T-helper 2 cell treated with Interferon-gamma antibody and Interleukin-4, amounts not matched to agents 5 μg/mL and 100 μg/mL, for 36 hours (primary cell): ENCODE measurements at places on chromosomes 7 and 10.

DNA sequence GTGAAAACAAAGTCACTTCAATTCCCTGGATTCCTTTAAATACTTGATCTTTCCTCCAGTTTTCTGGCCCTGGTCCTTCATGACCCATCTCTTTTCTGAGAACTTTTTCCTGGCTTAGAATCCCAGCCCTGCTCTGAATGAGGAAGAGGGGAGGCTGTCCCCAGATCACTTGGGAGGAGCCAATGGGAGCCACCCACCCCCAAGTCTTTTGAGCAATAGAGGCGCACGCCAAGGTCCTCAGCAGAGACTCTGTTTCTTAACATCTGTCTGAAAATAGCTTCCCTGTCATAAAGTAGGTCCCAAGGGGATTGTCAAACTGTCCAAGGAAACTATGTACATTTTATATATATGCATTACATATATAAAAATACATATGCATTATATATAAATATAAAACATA is 126.8 kb downstream of the ADRA2A start:
- DNase-seq: no peak

GRCh38 chr7:143285470-143285778 is 666 bp downstream of the TMEM139 start:
- no peak for DNase-seq

DNA sequence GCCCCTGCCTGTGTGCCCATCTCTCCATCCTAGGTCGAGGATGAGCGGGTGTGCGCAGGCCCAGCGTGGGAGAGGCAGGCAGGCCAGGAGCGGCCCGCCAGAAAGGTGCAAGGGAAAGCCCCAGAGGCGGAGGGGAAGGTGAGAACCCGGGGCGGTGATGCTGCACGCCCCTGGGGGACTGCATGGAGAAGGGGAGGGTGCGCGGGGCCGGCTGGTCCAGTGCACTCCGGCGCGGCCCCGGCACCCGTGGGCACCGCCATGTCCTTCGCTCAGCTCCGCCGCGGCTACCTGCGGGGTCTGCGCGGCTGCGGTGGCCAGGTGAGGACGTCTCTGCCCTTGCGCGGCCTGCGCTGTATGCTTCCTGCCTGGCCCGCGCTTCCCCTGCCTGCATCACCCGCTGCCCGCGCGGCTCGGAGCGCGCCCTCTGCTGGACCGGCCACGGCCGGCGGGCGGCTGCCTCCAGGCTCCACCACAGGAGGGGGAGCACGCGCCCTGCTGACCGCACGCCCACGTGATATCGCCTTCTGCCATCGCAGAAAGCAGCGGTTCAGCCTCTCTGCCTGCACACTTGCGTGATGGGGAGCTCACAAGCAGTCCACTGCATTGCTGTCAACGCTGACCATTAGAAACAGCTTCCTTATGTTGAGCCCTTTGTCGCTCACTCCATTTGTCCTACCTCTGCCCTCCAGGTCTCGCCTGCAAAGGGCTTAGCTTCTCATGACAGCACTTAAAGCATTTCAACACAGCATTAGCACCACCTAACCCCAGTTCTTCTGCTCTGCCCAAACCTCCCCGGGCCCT is 73.9 kb downstream of the CXCL12 start:
- peak; percentile 74 for DNase-seq

- DNase-seq: no peak
Observed at GRCh38 chr7:1136841-1137516, 23.0 kb downstream of the ZFAND2A start.

- no peak for DNase-seq
Observed at GRCh38 chr10:60200012-60200681, 189.5 kb downstream of the ANK3 start.

GRCh38 chr10:69912589-69912988 is 110.9 kb downstream of the COL13A1 start:
- no peak for DNase-seq

DNA sequence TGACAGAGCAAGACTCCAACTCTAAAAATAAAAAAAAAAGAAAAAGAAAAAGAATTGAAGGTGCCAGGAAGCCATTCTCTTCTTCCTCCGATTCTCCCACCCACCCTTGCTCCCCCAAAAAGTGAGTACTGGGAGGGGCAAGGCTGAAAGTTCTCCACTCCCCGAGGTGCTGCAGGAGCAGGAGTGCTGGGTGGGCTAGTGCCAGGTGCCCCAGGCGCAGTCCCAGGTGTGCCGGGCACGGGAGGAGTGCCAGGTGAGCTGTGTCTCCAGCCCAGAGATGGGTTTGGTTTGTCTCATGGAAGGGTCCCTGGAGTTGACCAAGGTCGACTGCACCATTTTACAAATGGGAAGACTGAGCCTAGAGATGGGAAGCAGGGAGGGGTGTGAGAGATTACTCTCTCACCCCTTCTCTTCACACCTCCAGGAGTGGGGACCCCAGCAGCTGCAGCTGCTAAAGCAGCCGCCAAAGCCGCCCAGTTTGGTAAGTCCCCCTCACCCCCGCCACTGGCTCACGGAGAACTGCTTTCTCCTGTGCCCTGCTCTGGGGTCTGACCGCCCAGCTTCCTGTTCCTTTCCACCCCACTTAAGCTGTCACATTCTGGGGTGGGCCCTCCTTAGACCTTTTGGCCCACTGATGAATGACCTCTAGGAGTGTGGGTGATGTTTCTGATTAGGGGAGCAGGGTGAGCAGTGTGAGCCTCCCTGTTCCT is 26.2 kb upstream of the LIMK1 start:
- no peak for DNase-seq

DNA sequence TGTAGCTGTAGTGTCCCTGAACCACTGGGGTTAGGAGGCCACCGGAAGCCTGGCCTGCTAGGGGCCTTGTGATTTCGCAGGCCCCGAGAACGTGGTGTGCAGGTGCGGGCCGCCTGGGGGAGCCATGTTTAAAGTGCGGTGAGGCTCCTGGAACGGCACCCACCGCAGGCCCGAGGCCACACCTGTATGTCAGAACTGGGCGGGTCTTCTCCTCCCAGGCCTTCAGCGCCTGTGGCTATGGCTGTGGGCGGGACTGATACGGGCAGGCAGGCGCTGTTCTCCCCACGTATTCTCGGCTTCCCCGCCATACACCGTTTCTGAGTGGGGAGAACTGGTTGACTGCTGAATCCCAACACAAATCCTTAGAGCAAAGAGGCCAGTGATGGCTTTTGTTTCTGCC is 74.8 kb downstream of the DNAJB6 start:
- DNase-seq: peak; percentile 49

DNA sequence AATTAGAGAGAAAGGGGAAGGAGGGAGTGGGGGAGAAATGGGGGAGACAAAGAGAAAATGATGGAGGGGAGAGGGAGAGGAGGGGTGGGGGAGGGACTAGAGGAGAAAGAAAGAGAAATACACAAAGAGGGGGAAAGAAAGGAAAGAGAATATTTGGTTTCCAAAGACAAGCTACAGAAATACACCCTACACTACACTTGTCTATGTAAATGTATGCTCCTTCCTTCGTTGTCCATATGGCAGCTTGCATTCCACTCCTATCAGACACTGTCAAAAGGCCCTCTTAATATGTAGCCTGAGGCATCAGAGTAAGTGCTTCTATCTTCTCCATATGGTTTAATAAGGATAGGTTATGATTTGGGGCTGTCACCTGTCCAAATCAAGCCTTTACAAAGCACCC is 92.8 kb upstream of the FEZF1 start:
- no peak for DNase-seq

DNA sequence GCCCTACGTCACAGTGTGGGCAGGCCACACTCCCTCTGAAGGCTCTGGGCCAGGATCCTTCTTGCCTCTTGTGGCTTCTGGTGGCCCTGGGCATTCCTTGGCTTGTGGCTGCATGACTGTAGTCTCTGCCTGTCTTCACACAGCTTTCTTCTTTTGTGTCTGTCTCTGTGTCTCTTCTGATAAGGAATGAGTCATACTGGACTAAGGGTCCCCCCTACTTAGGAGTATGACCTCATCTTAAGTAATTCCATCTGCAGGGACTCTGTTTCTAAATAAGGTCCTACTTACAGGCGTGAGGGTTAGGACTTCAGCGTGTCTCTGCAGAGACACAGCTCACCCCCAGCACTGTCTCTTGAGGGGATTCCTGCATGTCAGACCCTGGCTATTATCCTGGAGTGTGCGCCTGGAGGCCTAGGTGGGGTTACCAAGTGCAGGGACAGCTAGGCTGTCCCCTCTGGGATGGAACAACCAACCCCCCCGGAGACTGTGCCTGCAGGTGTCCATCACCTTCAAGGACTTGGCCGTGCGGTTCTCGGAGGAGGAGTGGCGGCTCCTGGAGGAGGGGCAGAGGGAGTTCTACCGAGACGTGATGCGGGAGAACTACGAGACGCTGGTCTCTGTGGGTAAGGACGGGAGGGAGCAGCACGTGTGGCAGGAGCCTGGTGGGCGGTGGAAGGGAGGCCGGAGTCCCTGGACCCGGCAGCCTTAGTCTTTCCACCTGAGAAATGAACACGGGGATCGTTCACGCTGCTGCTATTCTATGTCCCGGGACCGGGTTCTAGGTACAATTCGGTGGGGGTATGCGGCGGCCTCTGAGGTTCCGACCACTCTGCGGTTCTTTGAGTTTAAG is 54.1 kb downstream of the ZNF467 start:
- DNase-seq: no peak

DNA sequence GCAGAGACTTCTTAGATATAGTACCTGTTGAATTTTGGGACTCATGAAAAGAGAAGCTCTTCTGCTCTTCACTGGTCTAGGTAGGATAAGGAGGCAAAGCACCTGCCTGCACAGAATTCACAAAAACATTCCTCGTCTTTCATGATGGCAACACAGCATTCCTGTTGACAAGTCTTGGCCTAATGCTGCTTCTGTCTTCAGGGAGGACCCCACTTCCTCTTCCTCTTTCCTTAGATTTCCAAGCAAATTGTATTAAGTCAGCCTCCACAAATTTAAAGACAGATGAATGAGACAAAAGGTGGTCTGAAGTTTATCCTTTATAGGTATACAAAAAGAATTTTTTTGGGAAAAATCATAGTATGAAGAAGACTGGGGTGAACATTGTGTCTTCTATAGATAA is 64.9 kb downstream of the DNAJB9 start:
- no peak for DNase-seq

- DNase-seq: no peak
Observed at GRCh38 chr7:143408686-143409561, at the start of gene EPHA1. TSS of gene EPHA1 (minus strand) at chr7:143408856. CDS start at chr7:143408805, 51 bp downstream.

GRCh38 chr7:147650991-147651390 is 939.6 kb upstream of the C7orf33 start:
- DNase-seq: no peak

DNA sequence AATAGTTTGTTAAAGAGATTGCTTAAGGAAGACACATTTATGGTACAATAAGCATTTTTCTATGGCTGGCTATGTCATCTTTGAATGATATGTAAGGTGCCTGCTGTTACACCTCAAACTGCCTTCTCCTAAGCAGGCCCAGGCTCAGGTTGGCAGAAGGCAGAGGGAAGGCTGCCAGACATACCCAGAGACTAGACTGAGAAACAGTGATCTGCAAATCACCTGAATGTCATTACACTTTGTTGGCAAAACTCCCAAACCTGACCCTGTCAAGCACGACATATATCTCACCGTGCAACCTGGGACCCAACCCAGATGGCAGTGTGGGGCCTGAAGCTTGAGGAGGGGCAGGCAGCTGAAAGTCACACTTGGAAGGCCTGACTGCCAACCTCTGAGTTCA is 136.6 kb upstream of the TARP start:
- no peak for DNase-seq

DNA sequence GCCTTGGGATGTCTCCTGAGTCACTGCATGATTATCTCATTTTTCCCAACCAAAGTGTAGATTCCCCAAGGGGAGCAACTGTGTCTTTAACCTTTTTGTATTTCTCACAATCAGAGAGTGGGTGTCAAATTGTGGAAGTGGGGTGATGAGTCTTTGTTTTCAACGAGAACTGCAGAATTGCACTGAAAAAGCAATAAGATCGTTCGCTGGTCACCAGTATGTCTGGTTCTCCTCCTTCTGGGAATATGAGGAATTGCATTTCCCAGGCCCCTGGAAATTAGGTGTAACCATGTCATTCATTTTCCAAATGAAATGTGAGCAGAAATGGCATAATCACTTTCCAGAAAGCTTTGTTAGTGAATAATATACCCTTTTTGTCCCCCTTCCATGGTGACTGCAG is 326.9 kb downstream of the GPAM start:
- DNase-seq: no peak

GRCh38 chr7:15891151-15891881 is 204.8 kb upstream of the MEOX2 start:
- no peak for DNase-seq

GRCh38 chr10:2979306-2979705 is 88.0 kb upstream of the PFKP start:
- DNase-seq: no peak

- DNase-seq: no peak
Observed at GRCh38 chr7:28509251-28510025, 97.1 kb downstream of the CREB5 start.
